ENCODE measurements at places on chromosomes 7 and 10. TPM values are rescaled to one million over a fixed set of nuclear protein-coding genes. Genes with fewer than 3 reads are reported as not detected.
A peak's percentile ranks its signal among the peaks of the same experiment; 100 is the strongest.

GRCh38 chr10:131928248-131929095 is 27.7 kb downstream of the PPP2R2D start:
- no peak overlapping the region for H3K4me3 ChIP-seq
- no peaks in the 10 kb centered on the region for H3K4me1 ChIP-seq
- no peaks in the 10 kb centered on the region for H3K36me3 ChIP-seq
- no peaks in the 10 kb centered on the region for H3K27me3 ChIP-seq
- no peak overlapping the region for H3K27ac ChIP-seq

DNA sequence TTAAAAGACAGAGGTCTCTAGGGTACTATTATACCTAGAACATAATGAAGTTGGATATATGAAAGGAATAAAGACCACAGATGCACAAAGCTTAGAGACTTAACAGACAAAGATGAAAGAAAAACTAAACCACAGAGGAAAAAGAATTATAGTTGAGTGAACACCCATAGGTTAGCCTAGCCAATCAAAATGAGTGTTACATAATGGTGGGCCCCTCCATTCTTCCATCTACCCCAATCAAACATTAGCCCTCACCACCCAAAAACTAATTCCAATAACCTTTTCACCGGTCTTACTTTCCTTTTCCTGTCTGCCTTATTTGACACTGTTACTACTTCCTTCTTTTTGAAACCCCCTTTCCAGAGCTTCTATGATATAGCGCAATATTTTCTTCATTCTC is 130.1 kb downstream of the ELMO1 start:
- no peaks in the 10 kb centered on the region for H3K27me3 ChIP-seq
- no peaks in the 10 kb centered on the region for H3K36me3 ChIP-seq
- H3K4me1 ChIP-seq: no peaks in the 10 kb centered on the region
- no peak overlapping the region for H3K27ac ChIP-seq
- no peak overlapping the region for H3K4me3 ChIP-seq

DNA sequence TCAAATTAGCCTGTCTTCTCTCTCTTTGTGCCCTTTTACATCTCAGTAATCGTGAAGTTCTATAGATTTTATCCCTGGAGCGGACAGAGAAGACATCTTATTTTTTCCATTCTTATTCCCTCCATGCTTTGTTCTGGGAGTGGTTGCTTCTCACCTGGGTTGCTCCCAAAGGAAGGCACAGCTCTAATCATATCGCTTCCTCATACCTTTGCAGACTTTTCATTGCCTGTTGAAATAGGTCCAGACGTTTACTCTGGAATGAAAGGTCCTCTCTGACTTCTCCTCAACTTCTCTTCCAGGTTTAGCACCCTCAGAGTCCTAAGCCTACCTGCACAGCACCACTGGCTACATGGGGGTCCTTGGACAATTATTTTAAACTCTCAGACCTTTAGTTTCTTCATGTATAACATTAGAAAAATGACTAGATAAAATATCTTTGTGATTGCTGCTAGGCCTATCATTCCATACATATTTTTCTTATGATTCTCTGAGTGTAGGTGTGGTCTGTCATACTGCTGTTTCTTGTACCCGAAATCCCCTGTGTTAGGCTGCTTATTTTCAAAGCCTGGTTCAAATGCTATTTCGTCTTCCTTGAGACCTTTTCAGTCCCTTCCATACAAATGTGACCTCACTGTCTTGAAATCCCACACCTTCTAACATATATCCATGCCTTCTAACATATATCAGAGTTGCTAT is 418.1 kb downstream of the GFRA1 start:
- no peak overlapping the region for H3K4me3 ChIP-seq
- no peak for DNase-seq
- no peaks in the 10 kb centered on the region for H3K36me3 ChIP-seq
- H3K4me1 ChIP-seq: peaks cover 13% of the 10 kb centered on the region
- peak overlapping the region; percentile 45 for H3K27ac ChIP-seq
- H3K27me3 ChIP-seq: no peaks in the 10 kb centered on the region

- no peak for DNase-seq
- no peaks in the 10 kb centered on the region for H3K27me3 ChIP-seq
- H3K36me3 ChIP-seq: no peaks in the 10 kb centered on the region
- no peak overlapping the region for H3K4me3 ChIP-seq
- peaks cover 13% of the 10 kb centered on the region for H3K4me1 ChIP-seq
These were observed 2.4 kb downstream of the ANKRD22 start for GRCh38 chr10:88849234-88849633.

DNA sequence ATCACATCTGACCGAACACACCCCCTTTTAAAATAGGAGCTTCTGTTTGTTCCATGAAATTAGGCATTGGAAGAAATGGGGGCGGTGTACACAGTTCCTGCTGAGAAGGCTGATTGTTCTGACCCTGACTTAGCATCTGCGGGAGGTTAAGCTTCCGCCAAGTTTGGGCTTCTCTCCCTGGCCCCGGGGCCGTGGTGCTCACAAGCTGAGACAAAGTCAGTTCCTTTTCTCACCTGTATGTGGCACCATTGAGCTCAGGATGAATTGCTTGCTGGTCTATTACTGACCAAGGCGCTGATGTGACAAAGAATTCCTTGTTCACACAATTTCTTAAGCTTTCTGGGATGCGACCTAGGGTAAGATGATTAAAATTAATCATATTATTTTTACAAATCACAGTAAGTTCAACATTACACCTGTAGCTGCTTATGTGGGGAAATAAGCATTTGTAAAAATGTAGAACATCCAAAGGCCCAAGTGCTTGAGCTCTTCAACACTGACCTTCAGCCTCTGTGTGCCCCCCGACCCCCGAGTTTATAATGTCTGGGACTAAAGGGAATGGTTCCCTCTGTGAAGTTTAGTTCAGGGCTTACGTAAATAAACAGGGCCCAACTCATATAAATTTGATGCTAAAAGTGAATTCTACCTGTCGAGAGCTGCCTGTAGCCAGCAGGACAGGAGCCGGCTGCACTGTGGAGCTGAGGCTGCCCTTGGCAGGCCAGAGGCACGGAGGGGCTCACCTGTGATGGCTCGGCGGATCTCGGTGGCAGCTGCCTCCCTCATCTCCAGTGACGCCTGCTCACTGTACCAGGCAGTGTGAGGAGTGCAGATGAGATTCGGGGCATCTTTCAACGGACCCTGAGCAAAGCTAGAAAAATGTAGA is 50.8 kb downstream of the ZRANB1 start:
- H3K27me3 ChIP-seq: no peaks in the 10 kb centered on the region
- no peak overlapping the region for H3K4me3 ChIP-seq
- H3K27ac ChIP-seq: no peak overlapping the region

GRCh38 chr10:79046741-79047583 is 21.8 kb upstream of the ZMIZ1 start:
- no peaks in the 10 kb centered on the region for H3K36me3 ChIP-seq
- H3K4me3 ChIP-seq: no peak overlapping the region
- peaks cover 41% of the 10 kb centered on the region for H3K4me1 ChIP-seq
- DNase-seq: peak; percentile 26
- no peaks in the 10 kb centered on the region for H3K27me3 ChIP-seq

The FLNC gene
- total RNA-seq: 108 TPM

The PLOD3 gene
- total RNA-seq: 112 TPM

GRCh38 chr7:98509836-98510235 is 107.2 kb upstream of the NPTX2 start:
- no peak for DNase-seq
- H3K4me1 ChIP-seq: no peaks in the 10 kb centered on the region
- no peaks in the 10 kb centered on the region for H3K27me3 ChIP-seq
- H3K4me3 ChIP-seq: no peak overlapping the region

GRCh38 chr7:154387252-154387651 is 335.1 kb downstream of the DPP6 start:
- no peak overlapping the region for H3K4me3 ChIP-seq
- no peaks in the 10 kb centered on the region for H3K4me1 ChIP-seq
- H3K36me3 ChIP-seq: no peaks in the 10 kb centered on the region
- H3K27ac ChIP-seq: no peak overlapping the region
- H3K27me3 ChIP-seq: no peaks in the 10 kb centered on the region

- H3K27ac ChIP-seq: no peak overlapping the region
- DNase-seq: no peak
- no peaks in the 10 kb centered on the region for H3K4me1 ChIP-seq
These were observed 108.8 kb downstream of the NPY start for GRCh38 chr7:24392774-24393173.

The ZNF33A gene
- 33.9 TPM for total RNA-seq

DNA sequence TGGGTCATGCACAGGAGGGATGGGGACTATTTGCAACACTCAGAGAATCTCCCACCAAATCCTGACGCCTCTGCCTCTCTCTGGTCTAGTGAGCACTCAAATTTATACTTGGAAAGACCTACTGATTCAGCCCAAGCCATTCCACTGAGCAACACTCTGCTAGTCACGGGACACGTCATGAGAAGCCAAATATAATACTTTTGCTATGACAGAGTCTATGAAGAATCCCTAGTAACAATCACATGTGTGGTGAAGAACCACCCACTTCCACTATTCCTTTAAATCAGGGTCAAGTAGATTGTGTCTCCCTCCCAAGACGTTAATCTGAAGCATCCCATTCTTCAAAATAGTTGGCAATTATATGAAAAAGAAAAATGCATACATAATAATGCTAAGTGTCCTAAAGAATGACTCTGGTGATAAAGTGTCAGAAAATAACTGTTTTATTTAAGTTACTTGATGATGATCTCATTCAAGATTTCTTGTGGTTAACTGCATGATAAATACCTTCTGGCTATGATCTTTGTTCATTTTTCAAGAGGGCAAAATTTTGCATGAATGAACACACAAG is 28.5 kb downstream of the CHCHD3 start:
- no peaks in the 10 kb centered on the region for H3K36me3 ChIP-seq
- peaks cover 29% of the 10 kb centered on the region for H3K4me1 ChIP-seq
- no peak overlapping the region for H3K4me3 ChIP-seq
- DNase-seq: no peak

DNA sequence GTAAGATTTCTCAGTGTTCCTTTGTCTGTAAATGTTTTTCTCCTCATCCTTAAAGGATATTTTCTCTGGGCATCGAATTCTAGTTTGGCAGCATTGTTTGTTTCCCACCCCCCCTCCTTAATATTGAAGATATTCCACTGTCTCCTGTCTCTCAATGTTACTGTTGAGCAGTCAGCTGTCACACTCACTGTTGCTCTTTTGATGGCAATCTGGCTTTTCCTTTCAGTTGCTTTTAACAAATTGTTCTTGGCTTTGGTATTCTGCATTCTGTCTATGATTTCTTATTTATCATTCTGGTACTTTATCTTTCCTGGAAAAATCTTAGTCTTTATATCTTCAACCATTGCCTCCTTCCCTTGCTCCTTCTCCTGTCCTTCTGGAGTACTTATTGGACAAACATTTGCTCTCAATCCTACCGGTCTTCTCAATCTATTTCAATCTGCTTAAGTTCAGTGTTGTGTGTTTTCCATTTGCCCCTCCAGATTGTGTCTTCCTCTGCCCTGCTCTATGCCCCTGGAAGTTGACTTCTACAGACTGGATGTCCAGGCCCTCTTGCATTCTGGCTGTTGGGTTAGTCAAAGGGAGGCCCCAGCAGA is 9.3 kb upstream of the GTPBP4 start:
- no peak for DNase-seq
- no peaks in the 10 kb centered on the region for H3K27me3 ChIP-seq
- peaks cover 31% of the 10 kb centered on the region for H3K4me1 ChIP-seq
- H3K27ac ChIP-seq: no peak overlapping the region
- H3K36me3 ChIP-seq: peaks cover 2% of the 10 kb centered on the region

GRCh38 chr7:51213618-51214017 is 103.0 kb downstream of the COBL start:
- no peaks in the 10 kb centered on the region for H3K27me3 ChIP-seq
- peaks cover 30% of the 10 kb centered on the region for H3K4me1 ChIP-seq
- DNase-seq: no peak
- peaks cover 2% of the 10 kb centered on the region for H3K36me3 ChIP-seq

DNA sequence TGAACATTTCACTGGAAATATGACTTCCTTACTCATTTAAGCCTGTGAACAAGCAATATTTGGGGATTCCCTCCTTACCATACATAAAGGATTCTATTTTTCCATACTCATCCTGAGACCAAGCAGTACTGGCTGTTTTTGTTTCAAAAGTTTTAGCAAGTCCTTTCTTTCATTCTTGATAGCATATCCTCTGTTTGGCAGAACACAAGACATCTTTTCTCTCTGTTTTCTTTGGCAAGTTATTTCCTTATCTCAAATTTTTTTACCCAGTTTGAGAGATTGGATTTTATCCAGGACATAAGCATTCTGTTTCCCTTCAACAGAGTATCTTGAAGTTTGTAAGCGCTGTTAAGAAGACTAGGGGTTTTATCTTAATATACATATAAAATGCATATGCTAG is 3.0 kb upstream of the WASL start:
- H3K36me3 ChIP-seq: no peaks in the 10 kb centered on the region
- no peaks in the 10 kb centered on the region for H3K27me3 ChIP-seq
- no peak overlapping the region for H3K4me3 ChIP-seq

GRCh38 chr10:80382989-80383388 is 25.4 kb upstream of the PRXL2A start:
- H3K4me1 ChIP-seq: no peaks in the 10 kb centered on the region
- H3K27me3 ChIP-seq: no peaks in the 10 kb centered on the region
- no peak overlapping the region for H3K4me3 ChIP-seq
- H3K36me3 ChIP-seq: no peaks in the 10 kb centered on the region
- no peak overlapping the region for H3K27ac ChIP-seq
- peak; percentile 52 for DNase-seq

The CH25H gene
- total RNA-seq: not detected

The LLCFC1 gene
- total RNA-seq: not detected

The OGDHL gene
- total RNA-seq: 21.4 TPM

GRCh38 chr7:71442492-71443190 is 310.7 kb downstream of the GALNT17 start:
- H3K4me1 ChIP-seq: no peaks in the 10 kb centered on the region
- H3K27ac ChIP-seq: no peak overlapping the region
- no peaks in the 10 kb centered on the region for H3K36me3 ChIP-seq
- H3K4me3 ChIP-seq: no peak overlapping the region
- DNase-seq: no peak

The NPSR1 gene
- total RNA-seq: not detected

The SERPINE1 gene
- 0.09 TPM for total RNA-seq

DNA sequence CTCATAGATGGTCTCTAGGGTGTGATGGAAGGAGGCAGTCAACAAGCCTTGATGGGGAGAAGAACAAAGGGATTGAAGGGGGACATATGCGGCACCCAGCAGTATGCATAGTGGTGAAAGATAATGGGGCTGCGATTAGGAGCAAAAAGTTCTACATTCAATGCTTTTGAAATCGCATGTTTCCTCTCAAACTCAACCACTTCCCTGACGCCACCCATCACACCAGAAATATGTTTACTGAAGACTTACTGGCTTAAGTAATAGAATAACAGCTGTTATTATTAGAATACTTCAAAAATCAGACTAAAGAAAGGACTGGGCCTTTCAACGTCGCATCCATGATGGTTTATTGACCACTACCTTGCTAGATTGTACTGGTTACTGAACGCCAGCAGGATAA is 31.5 kb downstream of the MKRN1 start:
- H3K4me3 ChIP-seq: no peak overlapping the region
- H3K27ac ChIP-seq: no peak overlapping the region
- H3K36me3 ChIP-seq: no peaks in the 10 kb centered on the region
- DNase-seq: no peak

The SAP25 gene
- total RNA-seq: 2.0 TPM

Data from Caco-2 (cell line).